ENCODE measurements at places on chromosomes 4 and X.

DNA sequence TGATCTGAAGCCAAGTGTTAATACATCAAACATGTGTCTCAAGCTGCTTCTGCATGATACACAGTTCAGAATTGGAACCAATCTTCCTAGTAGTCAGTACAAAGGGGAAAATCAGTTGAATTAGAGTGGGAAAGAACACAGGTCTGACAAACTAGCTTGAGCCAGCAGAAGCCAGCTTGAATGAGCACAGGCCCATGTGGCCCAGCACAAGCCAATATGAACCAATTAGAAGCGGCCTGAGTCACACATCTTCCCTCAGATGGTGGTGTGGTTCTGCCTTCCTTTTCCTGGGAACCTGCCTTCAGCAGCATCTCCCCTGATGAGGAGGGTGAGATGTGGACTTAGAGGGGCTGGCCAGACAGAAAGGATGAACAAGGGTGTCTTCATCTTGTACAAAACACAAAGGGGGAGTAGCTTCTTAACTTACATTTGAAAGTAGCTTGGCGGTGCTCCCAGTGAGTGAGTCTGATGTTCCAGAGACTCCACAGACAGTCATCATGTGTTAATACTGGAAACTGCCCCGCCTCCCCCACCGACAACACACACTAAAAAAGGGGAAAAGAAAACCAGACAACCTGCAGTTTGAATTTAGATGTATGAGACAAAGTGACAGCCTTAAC lies 72.0 kb downstream of the FRMPD4 start:
- DNase-seq, result no peak

DNA sequence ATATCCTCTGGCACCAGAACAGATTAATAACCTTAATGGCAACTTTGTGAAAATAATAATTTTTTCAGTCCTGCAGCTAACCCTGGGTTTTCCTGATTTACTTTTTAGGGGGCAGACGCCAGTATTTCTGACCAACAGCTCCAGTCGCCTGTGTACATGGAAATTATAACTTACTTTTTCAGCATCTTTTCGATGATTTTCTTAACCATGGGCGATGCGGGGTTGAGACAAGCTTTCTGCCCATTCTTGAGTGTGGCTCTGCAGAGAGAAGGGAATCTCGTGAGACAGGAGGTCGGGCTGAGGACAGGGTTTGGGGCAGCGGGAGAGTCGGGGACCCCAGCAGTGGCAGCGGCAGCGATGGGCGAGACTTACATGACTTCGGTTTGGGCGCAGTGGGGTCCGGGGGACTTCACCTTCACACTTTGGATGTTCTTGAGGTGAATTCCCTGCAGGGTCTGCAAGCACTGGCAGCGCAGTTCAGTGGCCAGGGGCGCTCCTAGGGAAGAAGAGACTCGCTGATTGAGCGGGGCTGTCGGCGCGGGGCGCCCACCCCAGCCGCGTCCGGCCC lies 484 bp downstream of the CXCL2 start:
- DNase-seq, result no peak

DNA sequence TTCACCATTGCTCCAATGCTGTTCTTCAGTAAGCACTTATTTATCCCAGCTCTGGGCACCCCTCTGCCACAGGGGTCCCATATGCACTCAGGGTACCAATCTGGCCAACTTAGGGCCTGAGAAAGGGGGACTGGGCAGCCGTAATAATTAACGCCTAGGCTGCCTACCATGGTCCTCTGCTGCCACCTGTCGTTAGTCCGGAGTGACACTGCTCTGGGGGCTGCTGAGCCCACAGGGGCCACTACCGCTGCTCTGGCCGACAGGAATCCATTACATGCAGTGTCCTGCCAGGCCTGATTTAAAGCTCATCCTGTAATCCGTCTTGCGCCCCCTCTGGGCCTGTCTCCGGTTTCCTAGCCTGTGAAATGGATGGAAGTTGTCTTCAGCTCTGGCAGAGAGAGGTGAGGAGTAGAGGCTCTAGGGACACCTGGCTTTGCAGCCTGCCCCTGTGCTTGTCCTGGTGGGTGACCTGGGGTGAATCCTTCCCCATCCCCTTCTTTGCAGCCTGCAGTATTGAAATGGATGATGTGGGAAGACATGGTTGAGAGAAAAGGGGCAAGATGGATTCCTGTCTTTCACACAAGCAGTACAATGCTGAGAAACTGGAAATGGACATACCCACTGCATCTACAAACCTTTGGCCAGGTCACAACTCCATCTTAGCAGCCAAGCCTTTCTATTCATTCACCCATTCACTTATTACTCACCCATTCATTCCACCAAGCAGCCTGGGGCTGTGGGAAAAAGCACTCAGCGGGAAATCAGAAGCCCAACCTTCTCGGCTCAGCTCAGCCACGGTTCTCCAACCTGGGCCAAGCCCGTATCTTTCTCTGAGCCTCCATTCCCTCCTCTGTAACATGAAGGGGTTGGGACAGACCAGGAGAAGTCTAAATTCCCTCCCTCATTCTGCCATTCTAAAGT lies 116.3 kb upstream of the NALF2 start:
- DNase-seq, result peak; percentile 78

DNA sequence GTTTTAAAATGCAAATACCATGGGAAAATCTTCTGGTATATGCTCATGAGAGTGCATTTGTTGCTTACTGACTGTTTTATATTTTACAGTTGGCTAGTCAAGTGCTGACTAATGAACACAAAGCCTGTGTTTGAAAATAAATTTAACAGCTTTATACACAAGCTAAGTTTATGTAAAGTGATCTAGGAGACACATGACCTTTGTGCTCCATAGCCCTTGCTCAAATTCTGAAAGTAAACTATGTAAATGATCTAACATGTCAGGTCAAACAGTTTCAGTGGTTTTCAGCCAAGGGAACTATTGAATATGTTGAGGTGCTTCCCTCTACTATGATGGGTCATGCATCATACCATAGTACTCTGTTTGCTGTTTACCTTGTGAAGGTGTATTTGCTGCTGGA lies 36.7 kb downstream of the DIAPH2 start:
- DNase-seq, result no peak

DNA sequence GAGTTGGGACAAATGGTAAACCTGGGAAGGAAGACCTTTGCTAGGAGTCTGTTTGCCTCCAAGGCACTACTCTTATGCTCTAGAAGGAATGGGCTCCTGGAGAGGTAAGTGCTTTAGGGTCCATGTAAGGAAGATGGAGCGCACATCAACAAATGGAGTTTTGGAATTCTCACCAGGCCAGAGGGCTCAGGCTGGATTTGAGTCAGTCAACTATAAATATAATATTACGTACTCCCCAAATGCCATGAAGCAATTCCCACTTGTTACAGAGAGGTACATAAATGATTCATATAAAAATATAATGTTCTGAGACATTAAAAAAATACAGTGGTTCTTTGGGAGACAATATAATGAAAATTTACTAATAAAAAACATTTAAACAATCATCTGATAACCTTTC lies 1.6 kb upstream of the SLC9B1 start:
- no peak for DNase-seq

DNA sequence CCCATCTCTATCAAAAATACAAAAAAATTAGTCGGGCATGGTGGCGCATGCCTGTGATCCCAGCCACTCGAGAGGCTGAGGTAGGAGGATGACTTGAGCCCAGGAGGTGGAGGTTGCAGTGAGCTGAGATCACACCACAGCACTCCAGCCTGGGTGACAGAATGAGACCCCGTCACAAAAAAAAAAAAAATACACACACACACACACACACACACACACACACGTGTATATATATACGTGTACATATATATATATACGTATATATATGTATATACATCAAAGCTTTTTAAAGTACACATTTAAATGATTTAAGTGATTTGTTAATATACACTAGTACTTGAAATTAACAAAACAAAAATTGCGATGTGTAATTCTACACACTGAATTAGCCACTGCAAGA lies 6.0 kb downstream of the FBXW7 start:
- no peak for DNase-seq

- DNase-seq, result no peak
These were observed 178.3 kb downstream of the SNCA start for GRCh38 chr4:89658701-89659024.

DNA sequence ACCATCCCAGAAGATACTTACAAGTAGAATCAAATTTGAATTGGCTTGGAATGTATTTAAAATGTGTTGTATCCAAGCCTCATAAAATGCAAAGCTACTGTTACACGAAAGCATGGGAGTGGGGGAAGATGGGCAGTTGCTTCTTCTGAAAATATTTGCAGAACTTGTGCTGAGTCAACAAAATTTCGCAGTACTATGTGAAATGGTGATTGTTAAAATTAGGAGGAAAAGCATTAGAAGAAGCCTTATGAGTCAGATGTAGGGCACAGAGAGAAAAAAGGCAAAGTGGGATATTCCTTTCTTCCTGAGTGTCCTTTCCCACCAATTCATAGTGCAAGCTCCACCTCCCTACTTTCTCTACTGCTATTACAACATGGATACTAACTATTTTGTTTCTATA lies 332.7 kb downstream of the PRDM5 start:
- DNase-seq, result no peak

GRCh38 chrX:19569121-19569805 lies 54.0 kb upstream of the MAP3K15 start:
- no peak for DNase-seq

- DNase-seq, result no peak
These were observed 29.0 kb downstream of the NHS start for GRCh38 chrX:17403972-17404371.

GRCh38 chr4:3406431-3406830 lies 35.3 kb upstream of the HGFAC start:
- DNase-seq, result no peak

DNA sequence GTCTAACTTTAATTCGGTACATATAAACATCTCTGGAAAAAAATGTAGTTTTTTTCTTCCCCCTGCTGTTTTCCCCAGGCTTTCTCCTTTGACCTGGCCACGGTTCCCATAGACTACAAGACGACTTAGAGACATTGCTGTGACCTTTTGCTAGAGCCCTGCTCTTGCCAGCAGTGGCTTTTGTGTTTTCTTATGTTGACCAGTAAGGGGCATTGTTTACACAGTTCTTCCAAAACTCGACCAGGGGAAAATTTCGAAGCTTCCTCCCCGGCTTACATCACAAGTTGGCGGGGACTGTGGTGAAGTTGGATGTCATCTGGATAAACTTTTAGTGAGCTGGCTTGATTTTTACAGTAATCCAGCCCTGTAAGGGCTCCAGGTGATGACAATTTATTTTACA lies 9.3 kb downstream of the CCDC160 start:
- no peak for DNase-seq

GRCh38 chrX:102976286-102976685 lies 39.2 kb downstream of the RAB40AL start:
- DNase-seq, result no peak

DNA sequence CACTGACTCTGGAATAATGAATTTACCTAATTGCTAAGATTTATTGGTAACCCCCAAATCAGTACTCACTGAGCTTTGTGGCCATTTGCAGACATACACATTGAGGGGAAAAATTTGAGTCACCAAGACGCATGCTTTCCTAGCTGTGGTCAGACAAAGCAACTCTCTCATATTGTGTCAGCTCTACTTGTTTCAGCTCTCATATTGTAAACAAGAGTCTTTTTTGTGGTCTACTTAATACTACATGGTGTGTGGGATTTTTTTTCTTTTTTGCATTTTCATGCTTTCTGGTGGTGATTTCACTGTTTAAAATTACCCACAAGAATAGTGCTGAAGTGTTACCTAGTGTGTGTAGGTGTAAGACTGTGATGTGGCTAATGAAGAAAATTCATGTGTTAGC lies 428.2 kb upstream of the GALNT7 start:
- no peak for DNase-seq

DNA sequence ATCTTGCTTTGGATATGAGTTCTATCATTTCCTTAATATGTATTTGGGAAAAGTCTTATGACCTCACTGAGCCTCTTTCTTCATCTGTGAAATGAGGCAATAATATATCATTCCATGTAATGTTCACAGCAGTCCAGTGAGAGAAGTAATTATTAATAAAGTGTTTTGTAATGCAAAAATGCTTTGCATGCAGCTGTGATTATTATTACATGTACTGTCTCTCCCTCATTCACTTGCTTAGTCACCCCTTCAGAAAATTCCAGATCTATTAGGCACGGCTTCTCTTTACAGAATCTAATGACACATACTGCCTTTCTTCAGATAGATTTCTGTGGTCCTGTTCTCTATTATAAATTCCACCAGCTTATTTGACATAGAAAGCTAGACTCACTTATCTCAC lies 53.5 kb upstream of the FGF13 start:
- DNase-seq, result no peak

- no peak for DNase-seq
These were observed 14.4 kb downstream of the ANXA3 start for GRCh38 chr4:78565971-78566372.

DNA sequence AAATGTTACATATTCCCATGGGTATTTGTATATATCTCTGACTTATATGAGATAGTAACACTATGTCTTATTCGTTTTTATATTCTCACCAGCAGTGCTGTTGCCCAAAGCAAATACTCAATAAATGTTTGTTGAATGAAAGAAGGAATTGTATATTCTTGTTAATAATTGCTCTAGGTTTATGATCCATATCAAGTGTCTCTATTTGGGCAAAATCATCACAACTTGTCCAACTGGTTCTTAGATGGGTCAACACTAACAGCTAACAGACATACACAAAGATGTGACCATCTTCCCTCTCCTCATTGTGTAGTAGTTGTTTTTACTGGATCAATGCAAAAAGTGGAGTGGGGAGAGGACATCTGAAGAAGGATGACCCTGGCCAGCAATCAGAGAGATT lies 6.6 kb upstream of the APLN start:
- DNase-seq, result no peak

DNA sequence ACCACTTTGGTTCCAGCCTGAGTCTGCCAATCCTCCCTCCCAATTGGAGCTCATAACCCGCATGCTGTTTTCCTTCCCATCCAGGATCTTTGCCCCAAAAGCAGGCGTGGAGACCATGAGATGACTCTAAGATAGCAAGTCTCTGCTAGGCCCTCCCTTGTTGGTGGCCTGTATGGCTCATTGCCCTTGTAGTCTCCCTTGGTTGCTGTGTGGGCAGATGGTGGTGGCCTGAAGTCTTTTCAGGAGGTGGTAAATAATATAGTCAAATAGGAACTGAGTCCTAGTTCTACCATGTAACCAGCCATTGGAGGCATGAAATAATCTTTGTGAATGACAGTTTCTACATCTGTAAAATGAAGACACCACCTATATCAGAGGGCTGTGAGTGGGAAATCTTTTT lies 1.2 kb downstream of the ATP6AP1 start:
- no peak for DNase-seq

- no peak for DNase-seq
These were observed 2.4 kb downstream of the FAM241A start for GRCh38 chr4:112147697-112148096.

- no peak for DNase-seq
These were observed 936.3 kb downstream of the CENPC start for GRCh38 chr4:66609014-66609413.

- DNase-seq, result no peak
These were observed 408.2 kb upstream of the NR3C2 start for GRCh38 chr4:148850257-148850995.

DNA sequence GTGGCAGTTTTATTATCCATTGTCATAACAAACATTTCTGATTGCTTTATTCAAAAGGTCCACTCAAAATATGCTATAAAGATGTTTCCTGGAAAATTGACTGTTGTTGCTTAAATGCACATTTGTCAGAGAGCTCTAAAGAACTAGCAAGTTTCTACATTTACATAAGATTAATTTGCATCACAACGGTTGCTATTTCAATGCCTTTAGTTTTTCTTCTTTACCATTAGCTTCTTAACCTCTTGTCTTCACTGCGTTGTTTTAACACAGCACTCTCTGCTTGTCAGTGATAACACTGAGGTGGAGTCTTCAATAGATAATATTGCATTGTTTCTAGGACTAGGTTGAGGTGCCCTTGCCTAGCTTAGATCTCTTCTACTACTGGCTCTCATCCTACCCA lies 76.7 kb upstream of the GALNT7 start:
- DNase-seq, result no peak
